ENCODE measurements at places on chromosomes 4 and X. TPM values are rescaled to one million over a fixed set of nuclear protein-coding genes. Genes with fewer than 3 reads are reported as not detected.

Gene DDX3X
- 219 TPM for total RNA-seq

Gene DMRTC1
- total RNA-seq, result not detected

Gene CFAP99
- 0.11 TPM for total RNA-seq

Gene AREG
- total RNA-seq, result 16.6 TPM

Gene PPARGC1A
- 4.0 TPM for total RNA-seq

Gene FAT4
- 18.5 TPM for total RNA-seq

Gene RIBC1
- total RNA-seq, result 0.57 TPM

Gene MAGEB1
- not detected for total RNA-seq

Gene FGF13
- 1.3 TPM for total RNA-seq

Gene PAGE2B
- total RNA-seq, result not detected

Gene MAGEE2
- not detected for total RNA-seq

Gene GAGE12E
- total RNA-seq, result not detected

Gene ACSL1
- total RNA-seq, result 69.2 TPM

Gene ZAR1
- not detected for total RNA-seq

Gene NWD2
- not detected for total RNA-seq

Gene BEX5
- total RNA-seq, result 2.3 TPM

Gene SERPINA7
- not detected for total RNA-seq

Gene PDE5A
- total RNA-seq, result 8.9 TPM

Gene EDNRA
- 8.2 TPM for total RNA-seq

Gene RNF175
- not detected for total RNA-seq

Gene LCORL
- total RNA-seq, result 8.7 TPM

Gene PAGE2
- not detected for total RNA-seq

Gene TMPRSS11F
- 23.1 TPM for total RNA-seq

Gene CCDC158
- total RNA-seq, result not detected

Gene EOLA1
- 11.0 TPM for total RNA-seq

Gene AMMECR1
- total RNA-seq, result 9.3 TPM

Gene ENOX2
- 9.1 TPM for total RNA-seq

Gene LYAR
- total RNA-seq, result 27.7 TPM

Gene MPP1
- total RNA-seq, result 18.9 TPM

Gene EPGN
- total RNA-seq, result 48.8 TPM

Gene CXorf38
- 8.0 TPM for total RNA-seq

Gene CRLF2
- 0.95 TPM for total RNA-seq

Gene SH2D1A
- total RNA-seq, result 2.1 TPM

Gene CSTF2
- total RNA-seq, result 19.3 TPM

Gene DDX53
- not detected for total RNA-seq

Gene DDIT4L
- 0.22 TPM for total RNA-seq

Gene SLC9B1
- total RNA-seq, result 0.76 TPM

Gene MAGED4B
- 3.6 TPM for total RNA-seq

Gene GPR119
- total RNA-seq, result not detected

Gene CSN1S1
- total RNA-seq, result not detected

Gene TNMD
- total RNA-seq, result not detected

Gene PCYT1B
- total RNA-seq, result 0.13 TPM

Gene NUDT11
- 1.5 TPM for total RNA-seq

Gene PDGFRA
- total RNA-seq, result 45.8 TPM

Gene KANTR
- 15.6 TPM for total RNA-seq

Gene GABRG1
- total RNA-seq, result not detected

Gene FGD1
- total RNA-seq, result 6.0 TPM

Gene ZNF595
- total RNA-seq, result 28.2 TPM
